Stimulated activated CD4-positive, alpha-beta T cell treated with anti-CD3 and anti-CD28 coated beads, Interleukin-4, amount 100 ng/mL, for 4 hours (primary cell): ENCODE measurements at places on chromosomes 16 and 17.

GRCh38 chr17:10875430-10875851 lies 37.6 kb upstream of the PIRT start:
- no peak for DNase-seq

DNA sequence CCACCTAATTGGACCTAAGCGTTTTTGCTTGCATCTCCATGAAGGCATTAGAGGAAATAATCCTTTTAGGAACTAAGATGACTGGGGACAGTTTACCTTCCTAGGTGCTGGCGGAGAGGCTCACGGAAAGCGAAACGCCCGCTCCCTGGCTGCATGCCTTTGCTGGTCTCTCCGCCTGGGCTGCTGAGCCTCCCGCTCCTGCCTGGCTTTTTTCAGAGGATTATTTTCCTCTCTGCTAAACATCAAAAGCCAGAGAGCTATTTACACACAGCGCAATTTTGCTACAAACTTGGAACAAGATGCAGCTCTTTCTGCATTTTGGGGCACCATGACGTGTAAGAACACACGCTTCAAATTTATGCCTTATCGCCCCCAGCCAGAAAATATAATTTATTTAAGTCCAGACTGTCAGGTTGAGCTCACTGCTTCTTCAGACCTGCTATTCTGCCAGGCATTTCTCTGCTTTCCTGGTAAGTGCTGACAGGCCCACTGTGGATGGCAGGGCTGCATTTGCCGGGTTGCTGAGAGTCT lies 124.4 kb downstream of the SPACA3 start:
- DNase-seq, result no peak

DNA sequence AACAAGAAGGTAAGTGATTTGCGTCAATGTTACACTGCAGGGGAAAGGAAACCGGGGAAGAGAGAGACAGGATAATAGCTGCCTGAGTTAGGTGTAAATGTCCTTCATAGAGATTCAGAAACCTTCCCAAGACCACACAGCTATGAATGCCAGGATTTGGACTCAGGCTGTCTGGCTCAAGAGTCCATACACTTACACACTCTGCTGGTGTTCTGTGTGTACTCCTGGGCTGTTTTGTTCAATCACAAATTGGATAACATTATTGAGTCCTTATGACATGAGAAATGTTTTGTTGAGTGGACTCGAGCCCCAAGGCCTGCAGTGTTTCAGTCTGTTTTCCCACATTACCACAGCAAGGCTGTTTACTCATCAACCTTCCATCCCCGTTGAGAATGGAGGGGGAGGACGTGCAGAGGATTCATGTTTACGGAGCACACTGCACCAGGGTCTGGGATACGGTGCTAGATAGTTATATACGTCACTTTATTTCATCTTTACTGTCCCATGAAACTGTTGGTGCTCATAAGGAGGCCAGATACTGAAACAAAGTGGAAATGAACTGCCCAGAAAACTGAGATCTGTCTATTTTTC lies 450.8 kb downstream of the HAPSTR1 start:
- no peak for DNase-seq

DNA sequence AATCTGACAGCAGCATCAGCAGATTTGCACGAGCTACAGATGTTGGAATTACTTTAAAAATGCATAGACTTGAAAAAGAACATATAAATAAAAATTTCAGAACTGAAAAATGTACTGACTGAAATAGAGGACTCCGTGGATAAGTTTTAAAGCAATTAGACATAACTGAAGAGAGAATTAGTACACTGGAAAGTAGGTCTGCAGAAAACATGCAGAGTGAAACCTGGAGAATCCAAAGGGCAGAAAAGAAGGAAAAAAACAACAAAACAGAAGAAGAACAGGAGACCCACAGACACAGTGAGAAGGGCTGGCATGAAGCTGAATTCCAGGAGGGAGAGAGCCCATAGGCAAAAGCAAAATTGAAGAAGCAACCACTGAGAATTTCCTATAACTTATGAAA lies 57.2 kb upstream of the ENPP7 start:
- DNase-seq, result no peak

GRCh38 chr16:86052926-86053325 lies 154.0 kb downstream of the IRF8 start:
- DNase-seq, result no peak

- no peak for DNase-seq
Measured at GRCh38 chr17:75270966-75271232, at the start of gene MIF4GD. TSS of gene MIF4GD (minus strand) at chr17:75271231. CDS start at chr17:75270195, 1,036 bp downstream.

DNA sequence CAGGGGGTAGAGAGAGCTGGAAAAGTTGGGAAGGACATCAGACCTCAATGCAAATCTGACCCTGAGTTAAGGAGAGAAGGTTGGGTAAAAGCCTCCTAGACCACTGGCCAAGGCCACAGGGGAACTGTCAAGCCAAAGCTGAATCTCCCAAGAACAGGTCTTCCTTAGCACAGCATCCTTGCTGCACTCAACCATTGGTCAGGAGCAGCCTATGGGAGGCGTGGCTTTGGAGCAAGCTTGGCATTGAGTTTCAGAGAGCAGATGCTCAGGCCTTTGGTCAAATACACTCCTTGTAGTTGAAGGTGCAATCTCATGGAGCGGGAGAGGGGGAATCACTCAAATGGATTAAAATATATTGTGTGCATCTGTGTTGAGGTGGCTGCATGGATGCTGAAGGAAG lies 21.8 kb downstream of the SOX9 start:
- DNase-seq, result no peak

DNA sequence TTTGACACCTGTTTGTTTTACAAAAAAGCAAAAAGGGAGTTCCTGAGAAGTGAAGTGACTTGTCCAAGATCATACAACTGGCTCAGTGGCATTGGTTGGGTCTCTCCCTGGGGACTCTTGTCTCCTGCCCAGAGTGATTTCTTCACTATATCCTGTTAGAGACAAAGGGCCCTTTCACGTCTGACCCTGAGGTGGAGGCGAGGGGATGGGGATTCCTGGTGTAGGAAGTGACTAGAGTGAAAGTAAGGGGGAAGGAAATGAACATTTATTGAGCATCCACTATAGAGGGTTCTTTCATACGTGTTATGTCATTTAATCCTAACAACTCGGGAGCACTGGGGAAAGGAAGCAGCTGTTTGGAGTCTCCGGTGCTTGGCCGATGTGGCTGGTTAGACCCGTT lies 9.0 kb downstream of the ITGB3 start:
- no peak for DNase-seq

- no peak for DNase-seq
Measured at GRCh38 chr16:5379954-5380353, 282.4 kb upstream of the EEF2KMT start.

- peak; percentile 88 for DNase-seq
Measured at GRCh38 chr16:997440-998051, 16.0 kb downstream of the SOX8 start.

DNA sequence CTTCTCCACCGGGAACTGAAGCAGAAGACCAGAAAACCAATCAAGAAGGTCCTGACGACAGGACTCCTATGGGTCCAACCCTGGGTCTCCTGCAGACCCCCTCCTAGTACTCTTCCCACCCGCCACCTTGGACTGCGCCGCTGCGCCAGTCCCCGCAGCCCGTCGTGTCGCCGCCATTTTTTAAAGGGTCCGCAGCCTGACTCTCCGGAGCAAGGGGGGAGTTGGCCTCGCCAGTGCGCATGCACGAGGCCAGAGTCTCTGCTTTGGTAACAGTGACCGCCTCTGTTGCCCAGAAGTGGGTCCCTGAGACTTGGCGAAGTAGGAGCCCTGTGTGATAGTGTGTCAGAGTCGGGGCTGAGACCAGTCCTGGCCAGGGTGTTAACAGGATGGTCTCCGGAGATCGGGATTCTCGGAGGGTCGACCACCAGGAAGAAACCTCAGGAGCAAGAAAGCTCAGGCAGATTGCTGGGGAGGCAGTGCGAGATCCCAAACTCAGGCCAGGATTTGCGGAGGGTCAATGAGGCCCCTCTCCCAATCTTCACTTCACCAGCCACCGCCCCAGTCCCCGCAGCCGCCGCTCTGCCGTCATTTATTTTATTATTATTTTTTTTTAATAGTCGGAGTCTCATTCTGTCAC lies 612.5 kb downstream of the KCNJ18 start:
- DNase-seq, result no peak

DNA sequence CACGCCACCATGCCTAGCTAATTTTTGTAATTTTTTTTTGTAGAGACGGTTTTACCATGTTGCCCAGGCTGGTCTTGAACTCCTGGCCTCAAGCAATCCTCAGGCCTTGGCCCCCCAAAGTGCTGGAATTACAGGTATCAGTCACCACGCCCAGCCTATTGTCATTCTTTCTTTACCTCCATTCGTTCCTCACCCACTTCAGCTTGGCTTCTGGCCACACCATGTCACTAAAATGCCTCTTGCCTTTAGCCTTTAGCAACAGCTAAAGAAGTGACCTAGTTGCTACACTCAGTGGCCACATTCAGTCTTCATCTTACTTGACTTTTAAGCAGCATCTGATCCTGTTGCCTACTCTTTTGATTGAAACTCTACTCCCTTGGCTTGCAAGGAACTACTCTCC lies 3.6 kb upstream of the LRRC75A start:
- DNase-seq, result no peak

- DNase-seq, result peak; percentile 64
Measured at GRCh38 chr16:50666658-50667496, 14.2 kb downstream of the SNX20 start.

DNA sequence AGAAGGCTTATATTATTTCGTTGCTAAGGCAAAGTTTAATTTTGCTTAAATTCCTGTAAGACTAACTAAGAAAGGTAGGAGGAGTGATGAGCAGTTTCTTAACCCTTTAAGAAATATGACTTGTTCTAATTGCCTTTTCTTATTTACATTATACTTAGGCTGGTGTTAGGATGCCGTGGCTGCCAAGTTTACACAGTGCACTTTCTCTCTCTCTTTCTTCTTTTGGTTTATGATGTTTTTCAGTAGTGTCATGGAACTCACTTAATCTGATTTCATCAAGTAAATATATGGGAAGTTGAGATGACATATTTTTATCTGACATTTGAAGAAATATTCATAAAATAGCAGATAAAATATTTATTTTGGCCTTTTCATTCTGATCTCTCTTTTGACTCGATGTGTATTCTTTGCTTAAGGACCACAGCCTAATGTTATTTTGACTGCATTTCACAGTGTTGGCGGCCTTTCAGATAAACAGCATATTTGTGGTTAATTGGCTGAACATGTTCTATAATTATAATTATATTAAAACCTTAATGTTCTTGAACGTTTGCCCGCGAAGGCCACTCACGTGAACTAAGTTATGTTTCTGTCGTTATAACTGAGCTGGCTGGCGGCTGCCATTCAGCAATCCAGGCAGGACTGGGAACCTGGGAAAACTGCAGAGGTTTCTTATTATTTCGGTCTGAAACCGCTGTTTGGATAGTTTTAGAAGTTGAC lies 191.6 kb downstream of the WWOX start:
- no peak for DNase-seq

- no peak for DNase-seq
Measured at GRCh38 chr16:11296351-11296705, 15.2 kb upstream of the PRM1 start.

DNA sequence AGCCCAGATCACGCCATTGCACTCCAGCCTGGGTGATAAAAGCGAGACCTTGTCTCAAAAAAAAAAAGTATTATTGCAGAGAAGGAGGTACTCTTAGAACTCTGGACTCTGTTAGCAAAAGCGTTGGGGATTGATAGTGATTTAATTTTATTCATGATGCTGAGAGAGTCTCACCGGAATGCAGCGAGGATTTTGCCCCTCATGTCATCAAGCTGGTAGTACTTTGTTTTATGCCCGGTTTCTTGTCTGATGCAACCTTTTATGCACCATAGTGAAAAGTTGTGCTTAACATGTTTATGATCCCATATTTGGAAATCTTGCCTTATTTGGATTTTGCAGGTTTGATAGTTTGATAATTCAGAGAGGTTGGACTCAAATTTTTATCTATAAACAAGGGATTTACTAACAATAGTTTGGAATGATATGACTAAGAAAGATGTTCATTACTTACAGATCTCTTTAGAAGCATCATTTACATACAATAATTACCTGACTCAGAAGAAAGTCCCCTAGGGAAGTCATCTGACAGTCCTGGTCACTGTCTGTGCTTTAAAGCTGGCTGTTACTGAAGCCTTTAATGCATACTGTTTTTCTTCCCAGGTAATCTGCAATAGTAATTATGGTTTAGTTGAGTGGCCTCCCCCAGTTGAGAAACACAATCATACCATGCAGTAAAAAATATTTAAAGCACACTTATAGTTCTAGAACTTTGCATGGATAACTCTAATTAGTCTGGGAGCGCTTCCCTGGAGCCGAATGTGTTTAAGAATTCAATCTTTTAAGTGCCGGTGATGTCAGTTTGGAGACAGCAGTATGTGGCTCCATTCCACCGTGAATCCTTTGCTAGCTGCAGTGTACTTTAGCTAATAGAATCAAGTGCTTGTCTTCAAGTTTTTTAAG lies 120.9 kb downstream of the PRKCA start:
- DNase-seq, result no peak

DNA sequence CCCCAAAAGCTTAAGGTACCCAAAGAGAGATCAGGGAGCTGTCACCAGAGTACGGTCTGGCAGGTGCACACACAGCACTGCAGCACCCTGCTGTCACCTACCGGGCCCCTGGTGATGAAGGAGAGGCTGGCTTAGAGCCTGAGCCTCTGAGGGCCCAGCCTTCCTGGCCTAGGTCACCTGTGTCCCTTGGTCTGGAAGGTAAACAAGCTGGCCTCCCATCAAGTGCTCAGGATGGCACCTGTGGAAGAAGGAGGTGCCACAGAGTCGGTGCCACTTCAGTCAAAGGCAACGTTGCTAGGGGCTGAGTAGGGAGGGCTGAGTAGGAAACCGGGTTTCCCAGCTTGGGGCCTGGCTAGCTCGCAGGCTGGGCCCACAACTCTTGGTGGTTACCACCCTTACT lies 70.7 kb downstream of the COG7 start:
- DNase-seq, result no peak

GRCh38 chr17:2123375-2124251 lies 68.7 kb downstream of the HIC1 start:
- DNase-seq, result no peak

DNA sequence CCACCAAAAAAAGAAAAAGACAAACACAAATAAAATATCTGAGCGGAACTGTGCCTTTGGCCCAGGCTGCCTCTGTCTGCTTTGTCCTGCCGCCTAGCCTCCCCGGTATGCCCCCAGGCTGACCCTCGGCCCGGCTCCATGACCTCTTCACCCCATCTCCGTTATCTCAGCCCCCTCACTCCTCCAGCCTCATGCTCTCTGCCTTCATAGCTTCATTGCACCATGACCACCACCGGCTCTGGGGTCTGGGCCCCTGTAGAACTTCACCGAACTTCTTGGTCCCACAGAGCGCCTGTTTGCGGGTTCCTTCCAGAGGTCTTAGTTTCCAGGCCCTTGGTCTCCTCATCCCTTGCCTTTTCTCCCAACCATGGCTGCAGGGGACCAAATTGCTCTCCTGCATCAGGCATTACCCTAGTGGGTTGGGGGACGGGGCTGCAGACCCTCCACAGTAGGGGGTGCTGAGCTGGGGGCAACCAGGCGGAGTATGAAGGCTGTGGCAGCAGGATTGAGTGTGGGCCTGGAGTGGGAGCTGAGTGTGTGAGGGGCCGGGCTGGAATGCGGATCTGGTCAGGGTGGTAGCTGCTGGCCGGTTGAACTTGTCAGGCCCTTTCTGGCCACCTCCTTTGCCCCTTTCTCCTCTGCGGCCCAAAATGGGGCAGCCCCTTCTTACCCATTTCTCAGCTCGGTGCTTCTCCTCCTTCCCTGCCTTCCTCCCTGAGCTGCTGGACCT lies 6.9 kb downstream of the HIRIP3 start:
- no peak for DNase-seq

GRCh38 chr16:2465653-2466415 lies 5.3 kb upstream of the NTN3 start:
- DNase-seq, result no peak

GRCh38 chr16:82108100-82108499 lies 61.9 kb downstream of the MPHOSPH6 start:
- DNase-seq, result no peak
